Esophagus mucosa (tissue), 1 donor: ENCODE measurements at places on chromosomes 3 and 15.

DNA sequence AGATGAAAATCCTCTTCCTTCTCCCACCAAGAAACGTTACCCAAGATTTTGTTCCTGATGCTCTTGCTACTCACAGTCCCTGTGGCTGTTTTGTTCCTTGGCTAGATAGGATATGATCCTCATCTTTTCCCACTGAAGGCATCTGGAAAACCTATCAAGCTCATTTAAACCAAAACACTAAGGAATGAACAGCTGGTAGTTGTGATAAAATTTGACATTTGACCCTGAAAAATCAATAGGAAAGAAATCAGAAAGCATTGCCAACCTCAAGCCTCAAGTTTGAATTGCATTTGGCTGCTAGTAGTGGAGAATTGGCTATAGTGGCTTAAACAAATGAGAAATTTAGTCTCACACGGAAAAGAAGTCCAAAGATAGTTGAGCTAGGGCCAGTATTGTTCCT, 170.6 kb upstream of the CHRM5 start:
- ATAC-seq = no peak

GRCh38 chr3:195597229-195597628, 13.5 kb upstream of the APOD start:
- no peak for ATAC-seq

- no peak for ATAC-seq
Observed at GRCh38 chr3:96466441-96466840, 348.0 kb upstream of the EPHA6 start.

- peak; percentile 31 for ATAC-seq
Observed at GRCh38 chr15:72342385-72342784, 22.4 kb upstream of the CELF6 start.

DNA sequence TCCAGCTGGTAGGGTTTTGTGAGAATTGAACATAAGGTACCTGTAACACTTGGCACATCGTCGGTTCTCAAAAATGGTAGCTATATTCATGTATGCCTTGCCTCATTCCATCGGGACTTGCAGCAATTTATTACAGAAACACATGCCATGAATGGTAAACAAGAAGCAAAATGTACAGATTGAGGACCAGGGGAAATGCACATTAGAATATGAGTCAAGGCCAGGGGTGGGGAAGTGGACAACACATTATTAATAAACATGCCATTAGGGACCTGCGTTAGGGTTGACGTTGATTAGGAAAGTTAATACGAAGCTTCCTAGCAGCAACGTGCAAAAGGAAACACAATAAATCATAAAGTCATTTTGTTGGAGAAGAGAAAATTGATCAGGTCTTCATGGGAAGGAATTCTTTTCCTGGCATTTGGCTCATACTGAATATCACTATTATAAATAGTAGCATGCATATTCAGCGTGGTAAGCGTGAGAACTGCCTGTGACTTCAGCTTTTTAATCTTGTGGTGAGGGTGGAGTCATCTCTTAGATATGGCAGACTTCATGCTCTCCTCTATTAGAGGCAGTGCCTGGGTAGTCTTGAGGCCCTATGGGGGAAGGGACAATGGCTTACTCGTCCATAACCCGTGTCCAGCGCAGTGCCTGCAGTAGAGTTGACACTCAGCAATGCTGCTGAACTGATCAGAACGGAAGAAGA, 184.9 kb downstream of the SV2B start:
- no peak for ATAC-seq

DNA sequence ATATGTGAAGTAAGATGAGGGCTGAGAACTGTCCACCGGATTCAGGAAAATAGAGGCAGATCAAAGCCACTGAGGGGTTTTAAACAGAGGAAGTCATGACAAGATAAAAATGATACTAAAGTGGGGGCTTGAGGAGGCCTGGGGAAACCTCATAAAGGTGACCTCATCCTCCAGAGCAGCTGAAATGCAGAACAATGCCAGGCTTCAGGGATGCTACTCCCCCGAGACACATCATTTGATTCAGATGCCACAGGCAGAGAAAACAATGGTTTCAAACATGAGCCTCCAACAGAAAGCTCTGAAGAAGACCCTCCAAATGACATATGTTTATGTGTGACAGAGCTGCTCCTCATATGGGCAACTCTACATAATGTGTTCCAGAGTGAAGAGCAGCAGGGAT, 6.4 kb downstream of the CFAP20DC start:
- no peak for ATAC-seq

GRCh38 chr15:99436542-99437314, 129.1 kb upstream of the MEF2A start:
- ATAC-seq = no peak

DNA sequence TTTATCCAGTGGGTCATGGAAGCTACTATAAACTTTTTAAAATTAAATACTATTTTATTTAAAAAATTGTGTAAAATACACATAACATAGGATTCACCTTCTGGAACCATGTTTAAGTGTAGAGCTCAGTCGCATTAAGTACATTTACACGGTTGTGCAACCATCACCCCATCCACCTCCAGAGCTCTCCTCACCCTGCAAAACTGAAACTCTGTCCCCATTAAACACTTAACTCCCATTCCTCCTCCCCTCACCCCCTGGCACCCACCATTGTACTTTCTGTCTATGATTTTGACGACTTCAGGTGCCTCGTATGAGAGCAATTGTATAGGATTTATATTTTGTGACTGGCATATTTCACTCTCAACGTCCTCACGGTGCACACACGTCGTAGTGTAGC, 70.7 kb downstream of the APBA2 start:
- ATAC-seq = no peak

DNA sequence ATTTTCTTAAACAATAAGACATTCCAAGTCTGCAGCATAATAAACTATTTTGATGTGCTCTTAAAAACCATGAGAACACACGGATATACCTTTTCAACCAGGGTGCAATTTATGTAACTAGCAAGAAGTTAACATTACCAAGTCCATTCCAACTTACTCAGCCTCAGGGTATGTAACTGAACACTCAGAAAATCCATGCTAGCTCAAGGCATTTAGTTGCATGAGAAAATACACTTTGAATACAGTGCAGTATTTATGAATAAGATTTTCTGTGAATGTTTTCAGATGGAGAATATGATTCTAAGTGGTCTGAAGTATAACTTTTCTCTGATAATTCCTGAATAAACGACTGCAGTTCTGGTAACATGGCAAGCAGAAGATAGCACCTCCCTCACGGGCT, 124.3 kb downstream of the SNRK start:
- no peak for ATAC-seq

DNA sequence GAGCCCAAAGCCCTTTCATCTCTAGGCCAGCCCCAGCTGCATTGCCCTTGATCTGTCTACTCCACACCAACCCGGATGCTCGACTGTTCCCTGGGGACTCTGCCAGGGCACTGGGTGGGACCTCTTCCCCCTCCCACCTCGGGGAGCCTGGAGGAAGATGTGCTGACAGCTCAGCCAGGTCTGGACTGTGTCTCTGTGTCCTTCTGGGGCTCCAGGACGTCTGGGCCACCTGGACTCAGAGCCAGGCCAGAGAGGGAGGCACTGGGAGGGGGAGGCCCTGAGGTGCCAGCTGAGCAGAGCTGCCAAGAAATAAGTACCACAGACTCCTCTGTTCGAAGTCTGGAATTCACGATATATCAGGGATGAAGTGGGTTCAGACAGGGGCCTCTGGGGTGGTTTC, 5.8 kb upstream of the HCN4 start:
- no peak for ATAC-seq

GRCh38 chr3:13714251-13714916, 165.5 kb downstream of the FBLN2 start:
- no peak for ATAC-seq

GRCh38 chr15:69715210-69715609, 262.6 kb downstream of the RPLP1 start:
- ATAC-seq = no peak

DNA sequence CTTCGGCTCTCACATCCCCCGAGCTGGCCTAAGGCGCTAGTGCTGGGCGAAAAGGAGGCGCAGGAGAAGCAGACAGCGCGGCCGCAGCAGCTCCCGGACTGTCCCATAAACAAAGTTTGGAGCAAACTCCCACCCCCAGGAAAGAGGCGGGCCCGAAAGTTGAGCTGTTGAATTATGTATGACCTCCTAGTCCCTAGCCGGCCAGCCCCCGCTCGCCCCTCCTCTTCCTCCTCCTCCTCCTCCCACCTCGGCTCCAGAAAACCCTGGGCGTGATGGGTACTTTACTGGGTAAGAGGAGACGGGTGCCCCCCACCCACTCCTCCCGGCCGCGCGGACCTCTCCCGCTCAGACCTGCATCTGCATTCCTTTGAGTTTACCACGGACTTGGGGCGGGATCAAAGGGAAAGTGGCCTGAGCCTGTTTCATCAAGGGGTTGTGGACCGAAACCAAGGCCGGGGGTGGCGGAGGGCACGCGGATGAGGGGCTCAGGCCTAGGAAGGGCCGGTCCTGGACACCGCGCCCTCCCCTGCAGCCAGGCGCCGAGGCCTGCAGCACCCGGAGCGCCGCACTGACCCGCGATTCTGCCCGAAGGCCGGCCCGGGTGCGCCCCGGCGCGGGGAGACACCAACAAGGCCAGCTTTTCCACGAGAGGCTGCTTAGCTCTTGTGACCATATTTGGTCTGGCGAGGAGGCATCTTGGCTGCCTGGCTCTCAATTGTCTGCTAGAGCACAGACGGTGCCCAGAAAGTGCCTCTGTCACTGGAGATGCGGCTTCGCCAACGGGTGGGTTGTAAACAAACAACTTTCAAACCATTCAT, at the start of gene WWTR1:
TSS of gene WWTR1 (minus strand) at position 100 of the 818 bp plus-strand sequence. CDS start 719 bp downstream, outside the sequence.
- ATAC-seq = peak; percentile 88

GRCh38 chr3:196354132-196354531, 15.9 kb upstream of the TM4SF19 start:
- ATAC-seq = no peak

DNA sequence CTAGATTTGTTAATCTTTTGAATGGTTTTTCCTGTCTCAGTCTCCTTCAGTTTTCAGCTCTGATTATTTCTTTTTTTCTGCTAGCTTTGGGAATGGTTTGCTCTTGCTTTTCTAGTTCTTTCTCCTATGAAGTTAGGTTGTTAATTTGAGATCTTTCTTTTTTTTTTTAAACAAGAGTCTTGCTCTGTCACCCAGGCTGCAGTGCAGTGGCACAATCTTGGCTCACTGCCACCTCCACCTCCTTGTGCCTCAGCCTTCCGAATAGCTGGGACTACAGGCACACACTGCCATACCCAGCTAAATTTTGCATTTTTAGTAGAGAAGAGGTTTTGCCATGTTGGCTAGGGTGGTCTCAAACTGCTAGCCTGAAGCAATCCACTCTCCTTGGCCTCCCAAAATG, 56.7 kb downstream of the UQCC5 start:
- ATAC-seq = no peak

DNA sequence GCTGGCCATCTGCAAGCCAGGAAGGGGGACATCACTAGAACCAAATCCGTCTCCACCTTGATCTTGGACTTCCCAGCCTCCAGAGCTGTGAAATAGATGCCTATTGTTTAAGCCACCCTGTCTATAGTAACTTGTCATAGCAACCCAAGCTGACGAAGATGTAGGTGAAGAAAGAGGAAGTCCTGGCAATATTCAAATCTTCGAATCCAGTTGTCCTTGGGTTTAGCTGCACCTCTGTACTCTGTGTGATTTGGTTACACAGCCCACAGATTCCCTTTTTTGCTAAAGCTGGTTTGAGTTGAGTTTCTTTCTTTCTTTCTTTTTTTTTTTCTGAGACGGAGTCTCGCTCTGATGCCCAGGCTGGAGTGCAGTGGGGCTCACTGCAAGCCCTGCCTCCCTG, 68.0 kb upstream of the XCR1 start:
- peak; percentile 62 for ATAC-seq

DNA sequence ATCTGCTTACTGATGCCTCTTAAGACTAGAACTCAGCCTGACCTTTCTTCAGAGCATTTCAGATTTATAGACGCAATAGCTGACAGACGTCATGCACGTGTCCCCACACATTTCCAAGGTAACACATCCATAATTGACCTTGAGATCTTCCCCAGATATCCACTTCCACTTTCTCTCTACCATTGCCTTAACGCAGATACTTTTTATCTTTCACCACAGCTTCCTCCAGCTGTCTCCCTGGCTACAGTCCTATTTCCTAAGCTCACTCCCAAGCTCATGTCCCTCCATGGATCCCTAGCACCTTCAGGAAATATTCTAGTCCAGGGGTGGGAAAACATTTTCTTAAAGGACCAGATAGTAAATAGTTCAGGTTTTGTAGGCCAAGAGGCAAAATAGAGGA, 173.0 kb upstream of the MITF start:
- ATAC-seq = no peak

- no peak for ATAC-seq
Observed at GRCh38 chr3:139634111-139634635, 43.6 kb downstream of the NMNAT3 start.

- no peak for ATAC-seq
Observed at GRCh38 chr15:40306371-40306770, 1.4 kb downstream of the PLCB2 start.

DNA sequence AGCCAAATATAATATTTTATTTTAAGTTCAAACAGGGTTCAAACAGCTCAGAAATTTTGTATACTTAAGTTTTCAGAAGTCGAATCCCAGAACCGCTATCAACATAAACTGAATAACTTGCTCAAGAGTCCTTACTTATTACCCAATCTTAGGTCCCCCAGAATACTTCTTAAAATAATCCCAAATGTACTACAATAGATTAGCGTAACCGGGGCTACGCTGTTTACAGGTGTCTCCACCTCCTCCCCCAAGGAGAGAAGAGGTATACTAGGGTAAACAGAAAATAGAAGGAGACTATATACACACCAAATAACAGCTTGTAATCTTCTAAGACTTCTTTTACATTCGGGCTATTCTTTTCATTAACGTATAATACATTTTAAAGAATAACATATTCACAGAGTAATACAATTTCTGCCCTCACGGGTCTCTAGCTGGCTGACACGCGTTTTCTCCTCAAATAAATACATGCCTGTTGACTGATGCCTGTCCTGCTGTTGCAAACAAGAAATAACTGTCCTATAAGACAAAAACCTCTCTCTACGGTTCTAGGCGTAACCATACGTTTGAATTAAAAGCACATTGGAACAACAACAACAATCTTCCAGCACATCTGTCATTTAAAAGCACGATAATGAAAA, 1.3 kb downstream of the DENND4A start:
- ATAC-seq = no peak

DNA sequence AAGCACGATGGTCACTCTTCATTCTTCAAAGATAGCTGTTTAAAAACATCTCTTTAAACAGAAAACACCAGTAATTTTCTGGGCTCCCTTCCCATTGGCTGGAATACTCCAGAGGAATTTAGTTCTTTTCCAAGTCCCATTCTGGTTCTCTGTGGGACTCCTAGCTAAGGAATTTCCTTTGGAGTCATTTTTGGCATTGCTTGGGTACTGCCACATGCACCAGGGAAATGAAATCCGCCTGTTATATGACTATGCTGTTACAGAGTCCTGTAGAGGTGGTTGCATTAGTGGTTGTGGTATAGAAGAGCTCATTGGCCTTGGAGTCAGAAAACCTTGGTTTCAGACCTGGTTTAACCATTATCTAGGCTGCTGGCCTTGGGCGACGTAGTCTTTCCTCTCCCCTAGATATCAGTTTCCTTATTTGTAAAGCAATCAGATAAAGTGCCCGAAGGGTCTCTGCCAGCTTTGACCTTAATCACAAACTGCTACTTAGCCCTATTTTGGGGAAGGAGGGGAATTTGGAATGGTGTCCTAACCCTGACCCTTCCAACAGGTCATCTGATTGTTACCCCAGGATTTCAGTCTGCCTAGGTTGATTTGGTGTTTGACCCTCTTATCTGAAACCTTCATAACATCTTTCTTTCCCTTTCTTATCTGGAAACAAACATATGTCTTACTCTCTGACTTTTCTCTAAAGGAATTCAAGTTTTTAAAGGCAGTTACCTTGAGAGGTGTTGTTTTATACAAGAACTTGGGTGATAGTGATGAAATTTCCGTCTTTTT, 13.4 kb downstream of the RTP1 start:
- no peak for ATAC-seq

GRCh38 chr3:73546961-73547360, 77.8 kb downstream of the PDZRN3 start:
- ATAC-seq = no peak
